ENCODE measurements at places on chromosomes 11 and 22.

DNA sequence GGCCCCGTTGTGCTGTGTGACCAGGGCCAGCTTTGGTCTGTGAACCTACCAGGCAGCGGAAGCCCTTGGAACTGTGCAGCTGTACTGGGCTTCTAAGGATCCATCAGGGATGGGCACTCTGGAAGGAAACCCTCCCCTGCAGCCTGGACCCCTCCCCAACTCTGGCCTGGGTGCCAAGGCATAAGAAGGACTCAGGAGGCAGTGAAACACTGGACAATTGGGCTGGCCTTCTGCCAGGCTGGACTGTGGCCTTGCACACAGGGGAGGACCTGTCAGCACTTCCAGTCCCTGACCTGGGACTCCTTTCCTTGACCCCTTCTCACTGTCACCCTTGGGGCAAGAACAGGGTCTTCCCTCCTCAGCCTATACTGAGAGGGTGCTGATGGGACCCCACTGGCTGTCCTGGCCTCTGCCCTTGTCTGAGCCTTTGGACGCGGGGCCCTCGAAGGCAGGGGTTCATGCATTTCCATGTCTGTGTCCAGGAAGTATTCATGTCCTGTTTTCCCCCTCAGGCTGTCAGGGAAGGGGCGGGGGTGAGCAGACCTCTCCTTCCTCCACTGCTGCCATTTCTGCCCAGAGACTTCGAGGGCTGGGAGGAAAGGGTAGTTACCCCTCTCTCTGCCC, 39.6 kb downstream of the PDE2A start:
- no peak for DNase-seq

DNA sequence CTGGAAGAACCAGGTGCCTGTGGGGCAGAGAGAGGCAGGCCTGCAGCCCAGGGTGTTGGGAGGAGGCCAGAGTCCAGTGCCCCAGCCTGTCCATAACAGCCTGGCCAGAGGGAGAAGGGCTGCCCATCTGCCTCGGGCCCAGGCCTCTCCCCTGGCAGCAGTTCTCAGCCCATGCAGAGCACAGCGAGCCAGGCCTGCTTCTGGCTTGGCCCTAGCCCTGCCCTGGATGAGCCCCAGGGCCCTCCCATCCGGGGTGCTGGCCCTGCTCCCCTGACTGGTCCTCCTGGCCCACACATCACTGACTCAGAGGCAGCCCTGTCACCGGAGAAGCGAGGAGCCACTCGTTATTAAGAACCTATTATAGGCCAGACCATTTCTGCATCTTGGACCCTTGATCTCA, 19.7 kb upstream of the MYRF start:
- no peak for DNase-seq

DNA sequence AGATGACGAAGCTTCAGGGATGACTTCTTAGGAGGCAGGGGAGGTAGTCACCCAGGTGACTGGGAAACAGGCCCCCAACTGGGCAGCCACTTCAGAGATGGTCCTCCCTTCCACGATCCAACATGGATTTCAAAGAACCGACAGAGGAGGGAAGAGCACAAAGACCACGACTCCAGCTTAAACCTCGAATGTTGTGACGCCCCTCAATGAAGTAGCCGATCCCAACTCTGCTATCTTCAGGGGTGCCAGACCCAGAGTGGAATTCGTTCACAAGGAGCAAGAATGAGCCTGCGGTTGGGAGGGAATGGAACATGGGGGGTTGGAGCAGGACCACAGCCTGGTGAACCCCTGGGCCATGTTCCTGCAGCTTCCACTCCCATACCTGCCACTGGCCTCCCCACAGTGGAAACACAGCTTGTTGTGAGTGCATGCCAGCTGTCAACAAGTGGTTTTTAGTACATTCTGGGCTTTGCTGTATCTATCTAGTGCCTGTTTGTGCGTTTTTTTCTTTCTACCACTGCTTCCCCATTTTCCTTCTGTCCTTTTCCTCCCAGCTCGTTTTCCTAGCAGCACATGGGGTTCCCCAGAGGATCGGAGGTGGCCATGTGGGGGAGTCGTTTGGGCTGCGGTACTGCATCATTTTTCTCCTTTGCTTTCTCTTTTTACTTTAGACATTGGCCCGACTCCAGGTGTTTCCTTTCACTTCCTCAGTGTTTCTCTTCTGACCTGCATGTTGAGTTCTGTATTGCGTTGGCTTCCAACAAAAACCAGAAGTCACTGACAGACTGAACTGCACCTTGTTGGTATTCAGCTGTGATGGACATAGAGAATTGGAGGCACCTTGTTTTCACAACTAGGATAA, 65.8 kb downstream of the MORC2 start:
- no peak for DNase-seq

DNA sequence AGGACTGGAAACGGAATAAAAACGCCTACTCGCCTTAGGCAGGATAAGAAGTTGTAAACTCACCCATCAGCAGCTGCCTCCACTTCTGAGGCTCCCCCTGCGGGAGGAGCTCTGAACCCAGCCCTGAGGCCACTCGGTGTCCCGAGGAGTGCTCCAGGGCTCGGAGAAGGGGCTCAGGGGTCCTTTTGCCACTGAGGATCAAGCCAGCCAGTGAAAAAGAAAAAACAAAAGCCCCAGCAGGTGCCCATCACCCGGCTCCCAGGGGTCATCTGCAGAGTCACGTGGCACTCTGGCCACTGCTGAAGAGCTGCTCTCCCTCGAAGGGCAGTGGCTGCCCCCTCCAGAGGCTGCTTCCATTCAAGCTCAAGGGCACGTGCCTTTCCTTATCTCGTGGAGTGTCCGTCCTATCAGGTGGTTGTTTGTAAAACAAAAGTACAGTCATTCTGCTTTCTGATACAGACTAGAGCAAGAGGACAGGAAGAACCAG, 29.0 kb downstream of the NUP50 start:
- DNase-seq = peak; percentile 34

DNA sequence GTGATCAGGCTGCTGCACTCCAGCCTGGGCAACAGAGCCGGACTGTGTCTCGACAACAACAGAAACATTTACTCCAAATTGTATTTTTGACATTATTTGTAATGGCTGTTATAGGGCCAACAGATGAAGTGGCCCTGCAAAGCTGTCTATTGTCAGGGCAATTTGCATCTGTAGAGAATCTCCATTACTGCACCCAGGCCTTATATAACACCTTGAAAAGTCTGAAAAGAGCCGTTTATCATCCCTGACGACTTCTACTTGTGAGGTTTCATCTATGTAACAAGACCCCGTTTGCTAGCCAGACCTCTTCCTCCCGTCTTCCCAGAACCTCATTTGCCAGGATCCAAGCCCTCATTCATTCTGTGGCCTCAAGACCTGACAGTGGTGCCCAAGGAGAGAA, 9.1 kb upstream of the CTTN start:
- no peak for DNase-seq

DNA sequence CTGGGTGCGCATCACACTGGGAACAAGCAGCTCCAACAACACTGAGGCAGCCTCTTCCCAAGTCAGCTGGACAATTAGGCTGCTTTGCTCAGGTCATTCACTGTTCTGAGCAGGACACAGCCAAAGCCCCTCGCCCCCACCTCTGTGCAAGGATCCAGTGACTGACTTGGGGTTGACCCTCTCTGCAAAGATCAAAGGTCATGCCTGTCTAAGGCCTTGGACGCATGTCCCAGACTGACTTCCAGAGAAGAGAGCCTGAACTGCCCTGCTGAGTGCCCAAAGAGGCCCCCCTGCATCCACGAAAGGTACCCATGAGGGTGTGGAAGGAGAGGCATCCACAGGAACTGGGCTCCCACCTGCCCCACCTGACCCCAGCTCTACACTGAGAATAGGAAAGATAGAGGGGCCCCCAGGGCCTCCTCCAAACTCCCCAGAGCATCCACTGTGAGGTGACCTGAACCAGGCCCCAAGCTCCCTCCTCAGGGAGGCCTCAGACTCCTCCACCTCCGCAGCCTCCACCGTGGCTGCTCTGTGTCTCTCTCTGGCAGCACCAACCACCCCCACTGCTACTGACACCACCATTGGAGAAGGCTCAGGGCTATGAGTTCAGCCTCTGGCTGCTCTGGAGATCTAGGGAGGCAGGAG, 53.5 kb downstream of the IGLL5 start:
- no peak for DNase-seq

DNA sequence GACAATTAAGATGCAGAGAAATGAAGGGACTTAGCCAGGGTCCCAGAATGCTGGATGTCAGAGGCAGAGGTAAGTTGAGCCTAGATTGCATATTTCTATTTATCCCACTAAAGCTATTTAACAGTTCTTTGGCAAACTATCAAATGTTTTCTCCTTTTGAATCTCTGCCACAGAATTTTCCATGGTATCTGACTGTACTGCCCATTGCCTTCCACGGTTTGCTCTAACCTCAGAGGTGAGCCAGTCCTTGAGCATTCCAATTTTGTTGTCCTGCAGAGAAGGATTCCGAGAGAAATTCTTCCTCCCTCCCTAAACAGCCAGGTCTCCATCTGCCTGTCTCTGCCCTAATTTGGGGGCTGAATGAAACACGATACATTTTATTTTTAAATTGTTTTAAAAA, 368.3 kb upstream of the SYN3 start:
- no peak for DNase-seq

- DNase-seq = no peak
These were observed 377.4 kb downstream of the DYNC2H1 start for GRCh38 chr11:103486604-103487003.

DNA sequence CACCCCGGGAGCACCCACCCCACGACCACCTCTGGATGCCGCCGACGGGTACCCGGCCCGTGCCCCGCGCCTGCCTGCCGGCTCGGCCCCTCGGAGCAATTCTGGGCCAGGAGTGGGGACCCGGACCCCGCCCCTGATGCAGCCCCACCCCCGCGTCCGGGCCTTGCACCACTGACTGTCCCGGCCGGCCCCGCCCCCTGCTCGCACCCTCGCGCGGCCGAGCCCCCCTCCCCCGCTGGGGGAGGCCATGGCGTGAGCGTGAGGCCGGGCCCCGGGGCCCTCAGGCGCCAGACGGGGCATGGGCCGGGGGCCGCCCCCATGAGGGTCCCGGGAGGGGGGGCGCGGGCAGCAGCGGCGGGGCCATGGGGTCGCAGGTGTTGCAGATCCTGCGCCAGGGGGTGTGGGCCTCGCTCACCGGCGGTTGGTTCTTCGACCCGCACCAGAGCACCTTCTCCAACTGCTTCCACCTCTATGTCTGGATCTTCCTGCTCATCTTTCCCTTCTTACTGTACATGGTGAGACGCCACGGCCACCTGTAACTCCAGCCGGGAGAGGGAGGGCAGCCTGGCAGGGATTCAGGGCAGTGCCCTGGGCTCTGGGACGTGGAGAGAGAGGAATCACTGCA, 486 bp downstream of the PCNX3 start:
- no peak for DNase-seq

DNA sequence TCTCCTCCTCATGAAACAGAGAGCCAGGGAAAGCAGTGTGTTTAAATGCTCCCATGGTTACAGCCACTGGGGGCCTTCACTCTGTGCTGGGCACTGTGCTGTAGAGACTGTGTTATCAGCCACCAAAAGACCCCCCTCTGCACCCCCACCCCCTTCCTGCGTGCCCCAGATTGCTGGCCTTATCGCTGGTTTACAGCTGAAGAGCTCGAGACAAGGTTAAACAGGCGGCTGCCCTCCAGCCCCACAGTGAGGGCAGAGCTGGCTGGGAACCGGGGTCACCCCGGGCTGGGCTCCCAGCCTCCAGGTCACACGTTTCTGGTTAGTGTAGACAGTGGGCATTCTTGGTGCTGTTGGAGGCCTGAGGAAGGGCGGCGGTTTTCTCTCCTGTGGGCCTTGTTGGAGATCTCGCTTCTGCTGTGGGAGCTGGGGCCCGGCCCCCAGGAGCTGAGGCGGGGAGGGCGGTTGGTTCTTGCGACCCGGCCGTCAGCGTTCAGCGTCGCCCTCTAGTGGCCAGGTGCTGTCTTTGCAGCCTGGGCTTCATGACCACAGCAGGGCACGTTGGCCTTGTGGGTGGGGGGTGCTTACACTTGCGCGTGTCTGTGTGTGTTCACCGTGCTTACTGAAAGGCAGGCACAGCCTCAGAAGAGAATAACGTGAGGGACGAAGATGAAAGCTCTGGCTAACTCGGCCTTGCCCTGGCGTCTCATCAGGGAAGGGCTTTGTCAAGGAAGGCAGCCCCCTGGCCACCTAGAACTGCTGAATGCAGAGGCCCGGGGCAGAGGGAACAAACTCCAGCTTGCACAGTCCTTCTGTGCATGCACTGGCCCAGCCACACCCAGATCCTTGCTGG, 40.8 kb downstream of the TBC1D22A start:
- peak; percentile 66 for DNase-seq

DNA sequence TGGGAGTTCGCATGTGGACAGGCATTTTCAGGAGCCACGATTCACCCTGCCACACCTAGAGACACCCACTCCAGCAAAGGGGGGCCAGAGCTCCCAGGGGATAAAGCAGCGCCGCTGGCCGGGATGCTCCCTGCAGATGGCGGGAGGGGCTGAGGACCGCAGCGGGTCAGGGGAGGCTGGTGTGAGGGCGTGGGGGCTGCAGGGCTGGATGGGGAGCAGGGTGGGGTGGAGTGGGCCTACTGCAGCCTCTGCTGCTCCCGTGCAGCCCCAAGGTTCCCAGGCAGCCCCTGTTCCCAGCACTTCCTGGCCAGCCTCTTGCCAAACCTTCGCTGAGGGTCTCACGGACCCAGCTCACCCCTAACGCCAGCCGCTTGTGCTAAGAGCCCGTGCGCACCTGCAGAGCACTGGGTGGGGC, 13.0 kb downstream of the MUC5B start:
- no peak for DNase-seq

DNA sequence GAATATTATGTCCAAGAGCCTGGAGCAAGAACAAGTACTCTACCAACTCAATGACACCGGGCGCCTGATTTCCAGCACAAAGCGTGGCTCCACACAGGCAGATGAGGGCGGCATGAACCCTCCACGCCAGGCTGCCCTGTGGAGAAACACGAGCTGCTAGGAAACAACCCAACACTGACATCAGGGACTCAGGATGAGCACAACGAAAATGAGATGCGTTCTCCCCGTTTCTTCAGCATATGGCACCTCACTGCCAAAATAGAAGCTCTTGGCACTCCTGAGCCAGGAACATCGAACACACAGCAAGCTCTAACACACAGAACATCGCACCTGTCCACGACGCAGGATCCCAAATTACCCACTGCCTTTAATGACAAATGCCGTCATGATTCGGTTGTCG, 68.3 kb downstream of the NCAPD3 start:
- no peak for DNase-seq

DNA sequence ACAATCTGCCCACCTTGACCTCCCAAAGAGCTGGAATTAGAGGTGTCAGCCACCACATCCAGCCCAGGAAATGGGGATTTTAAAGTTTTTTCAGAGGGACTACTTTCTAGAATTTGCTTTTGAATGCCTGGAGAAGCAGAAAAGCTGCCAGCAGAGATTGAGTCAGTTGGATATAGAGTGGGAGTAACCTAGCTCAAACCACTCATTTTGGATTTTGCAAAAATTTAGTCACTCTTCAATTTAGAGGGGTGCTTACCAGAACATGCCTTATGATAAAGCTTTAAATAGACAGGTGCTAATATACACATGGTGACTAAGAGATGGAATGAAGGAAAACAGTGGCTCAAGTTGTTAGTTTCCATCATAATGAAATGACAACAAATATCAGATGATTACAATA, 26.5 kb upstream of the PSMA1 start:
- DNase-seq = no peak

- no peak for DNase-seq
These were observed 126.6 kb downstream of the BUD13 start for GRCh38 chr11:116646191-116646590.

Data from eye (tissue), 1 donor.